Foreskin fibroblast (primary cell): ENCODE measurements at places on chromosomes 11 and 22.
A peak's percentile ranks its signal among the peaks of the same experiment; 100 is the strongest.

DNA sequence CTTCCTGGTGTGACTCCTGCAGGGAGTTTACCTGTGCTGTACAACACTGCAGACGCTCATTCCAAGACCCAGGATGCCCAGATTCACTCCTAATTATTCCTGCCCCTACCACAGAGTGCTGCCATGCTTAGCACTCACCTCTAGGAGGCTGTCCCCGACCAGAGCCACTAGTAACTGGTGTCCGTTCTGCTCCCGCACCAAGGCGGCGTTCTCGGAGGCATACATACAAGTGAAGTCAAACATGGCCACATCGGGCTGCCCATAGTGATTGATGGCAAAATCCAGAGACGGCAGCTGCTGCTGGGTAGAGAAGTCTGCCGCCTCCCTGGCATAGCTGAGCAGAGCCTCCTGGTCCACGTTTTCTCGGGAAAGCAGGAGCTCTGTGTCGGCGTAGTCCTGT is 122.3 kb upstream of the BID start:
- DNase-seq = no peak

GRCh38 chr11:29534836-29535235 is 482.0 kb downstream of the KCNA4 start:
- DNase-seq = no peak

DNA sequence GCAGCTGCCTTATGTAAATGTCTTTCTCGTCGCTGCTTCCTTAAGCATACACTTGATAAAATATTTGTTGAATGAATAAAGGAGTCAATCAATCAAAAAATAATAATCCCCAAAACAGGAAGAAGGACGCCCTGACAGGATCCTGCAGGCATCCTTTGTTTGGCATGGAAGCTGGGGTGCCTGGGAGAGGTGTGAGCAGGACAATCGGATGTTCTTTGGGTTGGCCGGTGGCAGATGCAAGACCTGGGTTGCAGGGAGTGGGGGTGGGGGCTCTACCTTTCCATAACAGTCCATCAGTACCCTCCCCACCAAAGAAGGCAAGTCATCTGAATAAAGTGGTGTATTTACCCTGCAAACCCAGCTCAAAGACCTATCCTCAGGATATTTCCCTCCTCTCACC is 1.4 kb upstream of the SHANK2 start:
- no peak for DNase-seq

DNA sequence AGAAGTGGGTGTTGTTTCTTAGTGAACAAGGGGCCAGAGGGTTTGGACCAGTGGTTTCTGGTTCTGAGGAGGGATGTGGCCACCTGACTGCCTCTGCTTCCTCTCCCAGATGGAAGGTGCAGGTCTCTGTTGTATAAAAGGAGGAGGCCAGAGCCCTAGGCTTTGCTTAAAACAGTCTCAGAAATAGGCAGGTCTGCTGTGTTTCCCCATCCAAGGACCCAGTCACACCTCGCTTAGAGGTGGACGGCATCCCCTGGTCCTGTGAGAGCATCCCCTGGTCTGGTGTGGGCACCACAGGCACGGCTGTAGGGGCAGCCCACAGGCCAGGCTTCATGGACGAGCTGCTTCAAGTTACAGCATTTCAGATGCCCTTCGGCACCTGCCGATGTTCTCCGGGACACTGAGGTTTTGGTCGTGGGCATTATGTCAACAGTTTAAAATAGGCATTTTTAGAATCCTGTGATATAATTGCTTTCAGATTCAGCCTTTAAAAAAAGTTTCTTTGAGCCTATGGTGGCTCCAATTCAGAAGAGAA is 45.7 kb upstream of the SHANK2 start:
- DNase-seq = no peak

GRCh38 chr11:69985641-69986439 is 92.3 kb upstream of the ANO1 start:
- no peak for DNase-seq

DNA sequence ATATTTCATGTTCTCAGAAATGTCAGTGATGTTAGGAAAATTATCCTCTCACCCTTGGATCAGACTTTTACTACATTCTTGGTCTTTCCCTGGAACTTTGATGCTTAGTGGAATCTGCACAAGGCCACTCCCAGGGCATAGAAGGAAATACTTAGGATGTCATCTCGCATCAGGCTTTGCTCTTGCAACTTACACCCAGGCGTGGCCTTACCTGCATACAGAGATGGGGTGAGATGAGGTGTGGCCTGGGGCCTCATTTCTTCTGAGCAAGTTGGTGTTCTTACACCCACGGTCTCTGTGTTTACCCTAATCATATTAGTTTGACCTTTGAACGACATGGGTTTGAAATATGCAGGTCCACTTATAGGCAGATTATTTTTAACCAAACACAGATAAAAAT is 19.0 kb upstream of the OR52K2 start:
- DNase-seq = no peak

- no peak for DNase-seq
Measured at GRCh38 chr11:36109590-36109849, 165.7 kb downstream of the LDLRAD3 start.

- DNase-seq = peak; percentile 97
Measured at GRCh38 chr11:62553080-62553838, 6.7 kb upstream of the AHNAK start.
